ENCODE measurements at places on chromosomes 2 and 18.

GRCh38 chr2:20023688-20024087, 11.2 kb upstream of the MATN3 start:
- no peak for DNase-seq

DNA sequence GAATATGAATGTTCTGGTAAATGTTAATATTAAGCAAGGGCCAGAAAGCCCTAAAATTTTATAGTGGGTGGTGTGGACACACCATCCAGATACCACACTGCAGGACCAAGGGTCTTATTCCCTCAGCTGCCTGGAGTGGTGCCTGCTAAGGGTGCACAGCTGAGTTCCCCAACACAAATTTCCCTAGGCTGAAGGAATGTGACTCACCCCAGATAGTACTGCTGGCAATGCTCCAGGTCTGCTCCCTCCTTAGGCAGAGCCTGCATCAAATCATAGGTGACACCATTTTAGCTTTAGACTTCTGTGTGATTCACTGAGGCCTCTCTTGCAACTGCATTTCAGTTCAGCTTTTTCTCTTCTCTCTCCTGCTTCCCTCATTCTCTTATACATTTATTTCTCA, 321.1 kb downstream of the SATB2 start:
- no peak for DNase-seq

GRCh38 chr2:108023776-108024175, 37.5 kb downstream of the SLC5A7 start:
- no peak for DNase-seq

DNA sequence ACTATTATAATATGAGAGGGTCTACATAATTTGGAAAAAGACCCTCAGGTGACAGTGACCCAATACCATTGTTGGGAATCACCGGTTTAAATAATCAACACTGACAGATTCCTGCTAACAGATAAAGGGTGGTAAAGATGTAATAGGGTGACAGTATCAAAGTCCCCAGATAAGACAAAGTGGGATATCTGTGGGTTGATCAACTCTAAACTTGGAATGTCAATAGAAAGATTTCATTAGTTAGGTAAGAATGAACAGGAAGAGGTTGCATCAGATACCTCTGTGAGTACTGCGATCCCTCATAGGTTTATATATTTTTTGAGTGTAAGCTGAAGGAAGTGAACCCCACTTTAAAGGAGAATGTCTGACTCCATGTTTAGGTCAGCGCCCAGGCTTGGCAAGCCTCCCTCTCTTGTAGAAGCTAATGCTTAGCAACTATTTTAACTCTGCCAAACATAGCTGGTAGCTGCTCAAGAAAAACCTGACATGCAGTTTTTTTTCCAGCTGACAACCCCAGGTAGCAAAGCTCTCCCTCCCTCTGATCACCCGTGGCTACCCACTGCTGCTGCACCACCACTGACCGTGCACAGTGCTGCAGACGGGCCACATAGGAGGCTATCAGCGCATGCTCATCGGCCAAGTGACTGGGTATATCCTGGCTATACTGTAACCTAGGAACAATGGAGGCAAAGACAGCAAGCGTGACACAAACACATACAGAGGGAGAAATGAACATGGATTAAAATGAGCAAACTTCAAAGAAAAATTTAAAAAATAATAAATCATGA, 113.3 kb upstream of the DNMT3A start:
- DNase-seq, result no peak

Measured in activated naive CD4-positive, alpha-beta T cell treated with anti-CD3 and anti-CD28 coated beads for 36 hours (primary cell).